ENCODE measurements at places on chromosomes 6 and 20.

- peak; percentile 39 for DNase-seq
These were observed 2.8 kb downstream of the KCNQ5 start for GRCh38 chr6:72624557-72625160.

DNA sequence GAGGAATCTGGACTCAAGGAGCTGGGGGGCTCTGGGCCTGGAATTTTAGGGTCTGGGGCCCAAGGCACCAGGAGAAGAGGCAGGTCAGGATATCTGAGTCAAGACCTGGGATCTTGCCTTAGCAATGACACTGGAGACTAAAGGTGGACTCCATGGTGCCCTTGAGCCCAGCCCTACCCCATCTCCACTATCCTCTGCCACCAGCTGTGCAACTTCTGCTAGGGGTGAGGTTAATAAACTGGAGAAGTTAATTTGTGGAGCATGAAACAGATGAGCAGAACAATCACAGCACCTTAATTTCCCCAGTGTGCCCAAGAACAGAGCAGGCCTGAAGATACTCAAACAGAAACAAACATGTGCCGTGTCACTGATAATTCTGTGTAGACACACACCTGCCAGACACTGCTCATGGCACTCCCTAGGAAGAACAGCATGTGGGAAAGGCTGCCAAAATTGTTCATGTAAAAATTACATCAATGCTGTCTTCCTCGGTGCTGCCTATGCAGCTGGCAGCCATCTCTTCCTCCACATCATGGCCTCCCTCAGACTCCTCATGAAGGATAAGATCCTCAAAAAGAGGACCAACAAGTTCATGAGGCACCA lies 3.2 kb downstream of the HLA-DPB1 start:
- DNase-seq = no peak

DNA sequence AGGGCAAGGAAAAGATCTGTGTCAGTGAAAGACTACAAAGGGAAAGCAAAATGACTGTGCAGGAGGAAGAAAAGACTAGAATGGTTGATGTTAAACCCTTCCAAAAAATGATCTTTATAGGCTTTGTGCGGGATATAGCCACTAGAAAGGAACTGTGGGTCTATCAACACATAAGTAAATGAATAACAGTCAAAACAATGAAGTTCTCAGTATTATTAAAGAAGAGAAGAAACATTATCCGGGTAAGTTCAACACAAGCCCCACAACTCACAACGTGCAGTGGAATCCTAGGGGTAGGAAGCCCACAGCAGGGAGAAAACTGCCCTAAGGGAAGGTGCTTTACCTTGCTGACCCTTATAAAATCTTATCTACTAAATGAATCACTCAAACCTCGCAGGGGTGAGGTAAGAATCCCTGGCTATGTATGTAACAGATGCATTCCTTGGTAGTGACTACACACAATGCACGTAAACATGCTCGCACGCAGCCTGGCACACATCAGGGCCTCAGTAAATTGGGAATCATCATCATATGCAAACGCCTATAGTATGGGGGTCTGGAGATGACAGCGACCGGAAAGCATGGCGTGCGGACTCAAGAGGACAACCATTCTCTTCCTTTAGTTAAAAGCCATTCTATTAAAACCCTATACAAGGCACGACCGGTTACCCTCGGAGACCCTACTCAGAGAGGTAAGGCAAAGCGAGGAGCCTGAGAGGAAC lies 11.3 kb downstream of the TFAP2A start:
- peak; percentile 92 for DNase-seq

DNA sequence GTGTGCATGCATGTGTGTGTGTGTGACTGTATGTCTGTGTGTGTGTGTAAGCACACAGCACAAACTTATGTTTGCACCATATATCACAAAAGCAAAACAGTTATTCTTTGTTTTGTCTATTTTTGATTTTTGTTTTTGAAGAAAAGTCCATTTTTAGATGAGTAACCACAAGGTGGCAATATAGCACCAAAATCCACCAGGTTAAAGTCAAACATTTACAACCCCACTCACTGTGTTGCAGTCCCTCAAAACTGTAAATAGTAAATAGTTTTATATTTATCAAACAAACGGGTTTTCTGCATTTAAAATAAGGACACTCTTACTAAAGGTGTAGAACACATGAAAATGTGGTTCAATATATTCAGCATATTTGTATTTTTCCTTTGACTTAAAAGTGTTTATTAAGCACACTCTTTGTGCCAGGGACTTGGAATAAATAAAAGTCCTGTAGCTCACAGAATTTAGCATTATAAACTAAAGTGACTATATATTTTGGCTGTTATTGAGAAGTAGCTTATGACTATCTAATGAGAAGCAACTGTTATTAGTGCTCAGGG lies 118.5 kb downstream of the GFRAL start:
- peak; percentile 69 for DNase-seq

- DNase-seq = no peak
These were observed 24.4 kb downstream of the MARCKS start for GRCh38 chr6:113881478-113881980.

- DNase-seq = peak; percentile 43
These were observed 22.4 kb upstream of the TGM2 start for GRCh38 chr20:38187517-38187916.

DNA sequence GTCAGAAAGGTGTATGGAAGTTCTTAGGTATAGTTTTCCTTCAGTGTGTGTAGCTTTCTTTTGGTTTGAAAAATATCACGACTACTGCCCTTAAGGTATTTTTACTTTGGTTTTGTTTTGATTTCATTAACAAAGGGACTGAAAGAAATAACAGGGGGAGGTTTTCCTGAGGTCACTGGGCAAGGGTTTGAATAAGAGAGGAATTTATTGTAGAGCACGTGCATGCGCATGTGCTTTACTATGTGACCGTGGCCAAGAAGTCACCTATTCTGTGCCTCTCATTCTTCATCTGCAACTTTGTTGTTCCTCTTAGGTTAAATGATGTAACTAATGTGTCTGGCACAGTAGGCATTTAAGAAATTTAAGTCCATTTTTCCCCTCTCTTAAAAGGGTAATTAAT lies 4.1 kb upstream of the MAN1A1 start:
- no peak for DNase-seq

DNA sequence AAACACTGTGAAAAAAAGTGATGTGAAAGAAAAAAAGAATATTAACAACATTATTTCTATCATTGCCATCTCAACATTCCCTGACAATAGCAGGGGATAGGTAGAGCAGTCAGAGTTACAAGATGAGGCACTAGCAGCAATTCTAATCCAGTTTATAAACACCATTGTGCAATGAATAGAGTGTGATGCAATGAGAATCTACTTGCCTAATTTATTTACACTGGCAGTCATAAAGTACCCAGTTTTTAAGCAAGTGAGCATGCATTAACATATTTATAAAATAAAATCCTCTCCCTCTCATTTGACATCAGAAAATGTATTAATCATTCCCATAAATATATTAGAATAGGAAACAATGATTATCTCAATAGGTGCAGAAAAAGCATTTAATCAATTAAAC lies 2.5 kb upstream of the MANEA start:
- DNase-seq = peak; percentile 69
